ENCODE measurements at places on chromosomes 11 and 22.

- DNase-seq, result no peak
Measured at GRCh38 chr11:14554959-14555358, 34.8 kb upstream of the PSMA1 start.

DNA sequence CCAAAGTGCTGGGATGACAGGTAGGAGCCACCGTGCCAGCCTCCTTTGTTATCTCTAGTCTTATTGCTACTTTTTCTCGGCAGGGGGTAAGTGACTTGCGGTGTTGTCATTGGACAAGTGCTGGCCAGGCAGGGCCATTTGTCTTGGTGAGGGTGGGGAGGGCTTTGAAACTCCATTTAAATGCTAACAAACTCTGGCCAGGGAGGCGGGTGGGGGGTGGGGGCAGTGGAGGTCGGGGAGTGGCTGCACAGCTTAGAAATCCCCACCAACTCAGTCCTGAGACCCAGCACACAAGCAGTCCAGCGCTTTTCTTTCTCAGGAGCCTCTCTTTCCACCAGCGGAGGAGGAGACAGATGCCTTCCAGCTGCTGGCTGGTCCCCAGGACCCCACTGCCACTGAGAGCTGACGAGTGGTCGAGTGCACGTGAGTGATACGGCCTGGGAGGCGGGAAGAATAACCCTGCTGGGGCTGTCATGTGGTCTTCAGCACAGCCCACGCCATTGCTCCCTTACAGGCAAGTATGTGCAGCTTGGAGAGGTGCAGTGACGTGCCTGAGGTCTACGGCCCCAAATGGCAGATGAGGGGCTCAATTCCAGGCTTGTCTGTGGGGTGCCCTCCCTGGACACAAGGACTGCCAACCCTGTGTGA is 24.2 kb upstream of the OSBPL5 start:
- no peak for DNase-seq

DNA sequence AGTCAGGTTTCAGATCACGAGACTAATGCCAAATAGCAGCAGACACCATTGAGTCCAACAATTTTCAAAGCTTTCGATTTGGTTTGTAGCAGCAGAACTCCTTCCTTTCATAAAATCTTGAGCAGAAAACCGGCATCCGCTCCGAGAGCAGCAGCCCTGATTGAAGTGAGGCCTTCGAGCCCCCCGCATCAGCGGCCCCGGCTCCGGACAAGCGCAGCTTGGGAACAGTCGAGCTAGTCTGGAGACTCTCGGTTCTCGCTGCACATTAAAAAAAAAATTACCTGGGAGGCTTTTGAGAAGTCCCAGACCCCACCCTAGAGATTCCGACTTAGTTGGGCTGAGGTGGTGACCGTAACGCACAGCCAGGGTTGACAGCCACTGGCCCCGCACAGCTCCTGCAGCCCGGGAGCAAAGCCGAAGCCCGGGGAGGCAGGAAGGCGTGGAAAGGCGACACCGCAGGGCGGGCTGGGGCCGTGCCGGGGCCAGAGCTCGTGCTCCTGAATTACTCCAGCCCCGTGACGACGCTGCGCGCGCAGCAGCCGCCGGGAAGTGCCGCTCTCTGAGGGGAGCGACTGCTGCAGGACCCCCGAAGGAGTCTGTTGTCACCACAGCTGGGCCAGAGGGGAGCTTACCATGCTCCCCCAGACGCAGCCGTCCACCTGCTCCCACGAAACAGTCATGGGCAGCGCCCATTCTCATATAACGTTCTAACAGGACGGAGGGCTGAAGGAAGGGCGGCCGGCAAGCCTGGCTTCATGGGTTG is 57.8 kb downstream of the SPATA19 start:
- no peak for DNase-seq

- DNase-seq, result no peak
Measured at GRCh38 chr11:64338716-64339115, 1.3 kb upstream of the CCDC88B start.

DNA sequence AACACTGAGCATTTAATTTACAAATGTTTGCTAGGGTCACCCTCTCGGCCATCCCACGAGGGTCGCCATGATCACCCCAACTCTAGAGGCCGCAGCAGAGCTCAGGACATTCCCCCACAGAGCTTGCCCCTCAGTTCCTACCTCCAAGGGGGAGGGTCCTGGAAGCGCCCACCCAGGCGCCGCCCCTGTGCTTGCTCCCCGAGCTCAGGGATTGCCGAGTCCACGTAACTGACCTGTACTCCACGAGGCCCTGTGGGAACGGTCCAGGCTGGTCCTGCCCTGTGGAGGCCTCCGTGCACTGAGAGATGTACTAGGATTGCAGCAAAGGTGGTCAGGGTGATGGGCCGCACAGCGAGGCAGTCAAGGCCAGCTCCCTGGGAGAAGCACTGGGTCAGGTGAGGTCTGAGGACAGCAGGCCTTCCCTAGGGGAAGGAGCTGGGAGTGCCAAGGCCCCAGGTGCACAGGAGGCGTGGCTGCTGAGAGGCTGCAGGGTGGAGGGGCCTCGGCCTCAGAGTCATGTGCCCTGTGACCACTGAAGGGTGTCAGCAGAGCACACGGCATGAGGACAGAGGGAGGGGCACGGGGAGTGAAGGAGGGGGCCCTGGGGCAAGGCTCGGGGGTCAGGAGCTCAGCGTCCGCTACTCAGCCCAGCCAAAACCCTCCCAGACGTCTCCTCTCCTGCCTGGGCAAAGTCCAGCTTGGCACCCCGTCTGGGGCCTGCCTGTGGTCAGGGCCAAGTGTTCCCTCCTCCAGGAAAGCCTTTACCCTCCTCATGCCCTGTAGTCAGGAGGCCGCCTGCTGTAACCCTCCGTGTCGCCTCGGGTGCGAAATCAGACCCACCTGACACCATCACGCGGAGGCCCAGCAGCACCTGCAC is 2.4 kb upstream of the MIOX start:
- no peak for DNase-seq

DNA sequence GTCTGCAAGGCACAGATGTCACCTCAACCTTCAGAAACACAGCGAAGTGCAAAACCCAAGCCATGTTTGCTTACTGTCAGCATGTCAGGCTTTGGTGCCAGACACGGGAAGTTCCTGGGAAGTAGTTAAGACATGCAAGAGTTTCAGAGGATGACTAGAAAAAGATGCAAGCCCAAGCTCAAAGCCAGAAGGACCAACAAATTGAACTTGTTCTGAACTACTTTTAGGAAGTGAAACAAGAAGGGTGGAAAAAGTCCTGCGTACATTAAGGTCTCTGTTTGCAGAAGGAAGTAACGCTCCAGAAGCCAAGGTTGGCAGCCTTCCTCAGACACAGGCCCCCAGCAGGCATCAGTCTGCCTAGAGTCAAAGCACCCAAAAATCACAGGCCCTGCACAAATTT is 2.6 kb downstream of the AP1B1 start:
- no peak for DNase-seq

DNA sequence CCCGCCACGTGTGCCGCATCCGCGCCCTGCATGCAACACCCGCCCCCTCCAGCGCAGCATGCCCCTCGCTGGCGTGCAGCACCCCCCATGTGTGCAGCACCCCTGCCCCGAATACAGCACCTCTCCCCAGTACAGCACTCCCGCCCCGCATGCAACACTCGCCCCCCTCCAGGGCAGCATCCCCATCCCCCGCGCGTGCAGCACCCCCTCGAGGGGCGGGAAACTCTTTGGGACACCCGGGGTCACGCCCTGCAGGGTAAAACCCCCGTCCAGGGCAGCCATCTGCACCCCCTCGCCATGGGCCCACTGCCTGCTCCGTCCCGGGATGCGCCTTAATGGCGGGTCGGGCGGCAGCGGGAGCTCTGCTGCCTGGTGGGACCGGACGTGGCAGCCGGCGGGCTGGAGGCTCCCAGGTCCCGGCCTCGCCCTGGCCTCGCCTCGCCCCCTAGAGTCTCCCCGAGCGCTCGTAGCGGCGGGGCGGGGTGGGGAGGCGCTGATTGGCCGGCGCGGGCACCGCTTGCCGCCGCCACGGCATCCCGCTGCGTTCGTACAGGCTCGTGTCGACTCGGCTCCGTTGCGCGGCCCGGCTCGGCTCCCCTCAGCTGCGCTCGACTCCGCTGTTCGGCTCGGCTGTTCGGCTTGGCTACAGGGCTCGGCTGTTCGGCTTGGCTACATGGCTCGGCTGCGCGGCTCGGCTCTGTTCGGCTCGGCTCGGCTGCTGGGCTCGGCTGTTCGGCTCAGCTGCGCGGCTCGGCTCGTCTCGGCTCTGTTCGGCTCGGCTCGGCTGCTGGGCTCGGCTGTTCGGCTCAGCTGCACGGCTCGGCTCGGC is 417 bp upstream of the BRSK2 start:
- DNase-seq, result peak; percentile 67

DNA sequence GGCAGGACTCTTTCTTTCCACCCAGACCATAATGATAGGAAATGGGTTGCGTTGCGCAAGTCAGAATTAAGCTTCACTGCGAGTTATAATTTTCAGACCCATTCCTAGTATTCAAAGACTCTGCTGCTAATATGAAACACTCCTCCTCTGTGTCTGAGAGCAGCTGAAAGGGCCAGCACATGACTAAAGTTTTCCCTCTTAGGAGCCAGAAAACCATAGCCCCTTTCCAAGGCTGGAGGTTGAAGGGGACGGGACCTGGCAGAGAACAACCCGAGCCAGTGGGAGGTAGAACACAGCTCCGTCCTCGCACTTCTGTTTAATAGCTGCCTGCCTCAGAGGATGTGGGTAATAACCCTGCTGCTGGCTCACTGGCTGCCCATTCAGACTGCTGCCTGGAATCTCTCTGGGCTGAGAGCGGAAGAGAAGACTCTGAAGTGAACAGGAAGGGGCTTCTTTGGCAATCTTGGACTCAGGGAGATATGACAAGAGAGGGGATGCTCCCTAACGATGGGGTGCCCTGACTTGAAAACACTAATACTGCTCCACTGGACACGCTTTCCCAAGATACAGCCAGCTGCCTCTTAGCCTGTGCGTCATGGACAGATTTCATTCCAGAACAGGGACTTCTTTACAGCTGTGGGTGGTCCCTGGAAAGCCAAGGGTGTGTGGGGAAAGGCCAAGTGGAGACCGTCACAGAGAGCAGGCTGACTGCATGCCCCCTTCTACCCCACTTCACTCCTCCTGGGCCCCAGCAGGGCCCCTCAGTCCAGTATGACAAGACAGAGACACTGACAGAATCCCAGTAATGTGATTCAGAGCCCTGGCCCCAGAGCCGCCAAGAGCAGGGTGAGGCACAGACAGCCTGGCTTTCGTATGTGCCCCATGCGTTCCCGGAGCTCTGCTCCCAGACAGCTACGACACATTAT is 156.9 kb downstream of the FEZ1 start:
- DNase-seq, result no peak

DNA sequence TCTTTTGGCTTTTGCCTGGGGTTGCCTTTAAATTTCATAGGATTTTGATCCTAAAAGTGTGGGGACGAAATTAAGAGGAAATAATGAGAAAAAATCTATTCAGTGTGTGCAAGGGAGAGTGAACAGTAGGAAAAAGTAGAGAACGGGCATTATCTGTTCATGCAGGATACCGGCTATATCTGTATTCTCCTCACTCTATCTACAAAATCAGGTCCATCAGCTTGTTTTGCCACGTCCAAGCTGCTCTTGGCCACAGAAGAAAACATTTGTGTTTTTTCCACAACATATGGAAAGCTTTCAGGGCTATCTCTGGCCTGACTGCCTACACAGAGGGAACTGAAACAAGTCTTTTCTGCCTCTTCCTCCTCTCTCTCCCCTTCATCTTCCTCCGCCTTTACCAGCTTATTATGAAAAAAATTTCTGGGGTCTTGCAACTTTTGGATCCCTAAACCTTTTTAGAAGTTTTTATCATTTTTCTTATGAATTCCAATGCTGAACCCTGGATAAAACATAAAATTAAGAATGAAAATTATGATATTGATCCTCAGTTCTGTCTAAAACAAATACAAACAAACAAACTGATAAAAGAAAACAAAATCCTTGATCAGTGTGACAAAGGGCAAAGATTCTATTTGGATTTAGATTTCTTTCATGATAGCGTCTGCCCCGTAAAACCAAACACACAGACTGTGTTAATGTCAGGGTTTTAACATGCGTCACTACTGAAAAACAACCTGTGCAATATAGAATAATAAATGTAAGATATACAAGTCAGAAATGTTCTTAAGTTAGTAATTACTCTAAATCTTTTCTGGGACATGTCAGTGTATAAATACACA is 219.7 kb downstream of the CNTN5 start:
- no peak for DNase-seq

DNA sequence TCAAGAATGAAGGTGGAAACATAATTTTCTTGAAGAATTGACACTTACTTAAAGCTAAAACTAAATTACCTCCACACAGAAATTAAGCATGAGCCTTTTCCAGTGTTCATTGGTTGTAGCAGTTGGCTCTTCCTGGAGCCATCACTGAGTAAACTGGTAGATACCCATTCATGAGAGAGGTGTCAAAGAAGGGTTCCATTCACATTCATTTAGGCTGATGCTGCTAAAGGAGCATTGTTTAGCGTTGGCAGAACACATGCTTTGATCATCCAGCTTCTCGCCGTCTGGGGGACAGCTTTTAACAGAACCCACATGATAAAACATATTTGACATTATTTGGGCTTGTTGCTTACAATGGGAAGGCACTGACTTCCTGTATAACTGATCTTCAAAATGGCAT is 71.6 kb downstream of the TNRC6B start:
- no peak for DNase-seq

- no peak for DNase-seq
Measured at GRCh38 chr11:127027789-127028188, 27.2 kb upstream of the KIRREL3 start.

DNA sequence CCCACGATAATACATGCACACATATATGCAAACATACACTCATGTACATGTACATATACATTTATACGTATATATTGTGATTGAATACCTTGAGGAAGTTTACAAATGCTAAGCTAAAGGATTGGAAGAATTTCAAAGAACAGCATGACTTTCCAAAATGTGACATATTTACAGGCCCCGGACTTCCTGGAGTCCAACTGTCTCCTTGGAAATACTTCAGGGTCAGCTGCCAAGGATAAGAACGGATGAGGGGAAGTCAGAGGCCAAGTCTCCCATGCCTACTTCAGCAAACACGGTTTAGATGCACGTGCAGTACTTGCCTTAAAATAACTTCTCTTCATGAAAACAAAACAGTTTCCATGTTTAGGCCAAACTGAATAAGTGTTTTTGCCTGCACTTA is 213.6 kb downstream of the DYNC2H1 start:
- no peak for DNase-seq

DNA sequence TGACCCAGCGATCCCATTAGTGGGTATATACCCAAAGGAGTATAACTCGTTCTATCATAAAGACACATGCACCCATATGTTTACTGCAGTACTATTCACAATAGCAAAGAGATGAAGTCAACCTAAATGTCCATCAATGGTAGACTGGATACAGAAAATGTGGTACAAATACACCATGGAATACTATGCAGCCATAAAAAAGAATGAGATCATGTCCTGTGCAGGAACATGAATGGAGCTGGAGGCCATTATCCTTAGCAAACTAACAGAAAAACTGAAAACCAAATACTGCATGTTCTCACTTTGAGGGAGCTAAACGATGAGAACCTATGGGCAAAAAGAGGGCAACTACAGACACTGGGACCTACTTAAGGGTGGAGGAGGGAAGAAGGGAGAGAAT is 146.8 kb downstream of the SBF2 start:
- no peak for DNase-seq

- DNase-seq, result peak; percentile 27
Measured at GRCh38 chr11:113261709-113262475, 52.5 kb upstream of the TTC12 start.

- DNase-seq, result no peak
Measured at GRCh38 chr22:47329727-47330650, 567.5 kb downstream of the TBC1D22A start.
